ENCODE measurements at places on chromosomes 6 and 20.
A peak's percentile ranks its signal among the peaks of the same experiment; 100 is the strongest.

DNA sequence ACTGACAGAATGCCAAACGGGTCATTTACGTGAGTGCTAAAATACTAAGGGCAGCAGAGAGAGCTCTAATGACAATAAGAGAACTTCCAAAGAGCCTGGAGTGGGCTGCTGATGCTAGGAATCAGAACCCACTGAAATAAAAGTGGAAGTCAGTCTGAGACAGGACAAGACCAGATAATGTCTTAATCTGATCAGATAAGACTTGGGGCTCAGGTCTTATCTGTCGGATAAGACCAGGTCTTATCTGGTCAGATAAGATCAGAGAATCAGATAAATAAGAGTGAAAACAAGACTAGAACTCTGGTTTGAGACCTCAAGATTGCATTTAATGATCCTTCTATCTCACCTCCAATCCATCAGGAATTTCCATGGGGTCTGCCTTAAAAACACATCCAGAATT is 18.6 kb downstream of the LRP11 start:
- DNase-seq = no peak

DNA sequence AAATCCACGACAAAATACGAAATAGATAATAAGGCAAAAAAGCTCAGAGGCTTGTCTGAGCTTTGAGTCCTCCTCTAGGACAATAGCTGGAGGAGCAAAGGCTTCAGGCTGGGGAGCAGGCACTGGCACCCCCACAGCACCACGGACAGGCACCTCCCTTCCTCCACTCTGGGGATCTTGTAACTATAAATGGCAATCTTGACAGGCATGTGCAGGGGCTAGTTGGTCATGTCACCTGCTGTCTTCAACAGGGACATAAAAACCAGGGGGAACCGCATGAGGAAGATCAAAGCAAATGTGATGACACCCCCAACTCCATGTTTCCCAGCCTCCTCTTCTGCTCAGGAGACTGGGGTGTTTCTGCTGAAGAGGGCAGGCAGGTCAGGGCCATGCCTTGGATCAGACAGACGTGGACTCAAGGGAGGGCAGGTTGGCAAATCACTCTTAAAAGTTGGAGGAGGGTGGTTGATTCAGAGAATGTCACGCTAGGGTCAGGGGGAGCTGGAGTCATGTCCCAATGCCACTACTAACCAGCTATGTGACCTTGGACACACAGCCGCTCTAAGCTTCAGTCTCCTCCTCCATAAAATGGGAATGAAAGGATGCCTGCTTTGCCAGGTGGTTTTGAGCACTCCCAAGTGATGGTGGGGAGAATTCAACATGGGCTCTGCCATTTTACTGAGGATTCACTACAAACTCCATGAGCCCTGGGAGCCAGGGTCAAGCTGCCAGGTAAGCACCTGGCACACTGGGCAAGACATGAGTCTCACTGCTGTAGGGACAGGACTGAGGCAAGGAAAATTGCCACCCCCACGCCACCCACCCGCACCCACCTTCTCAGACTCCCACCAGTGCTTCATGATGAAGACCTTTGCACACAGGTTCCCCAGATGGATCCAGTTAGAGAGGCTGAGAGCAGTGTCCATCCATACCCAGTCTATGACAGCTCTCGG is 48.0 kb downstream of the NPEPL1 start:
- DNase-seq = no peak

- no peak for DNase-seq
Observed at GRCh38 chr6:63269470-63269869, 50.3 kb downstream of the LGSN start.

DNA sequence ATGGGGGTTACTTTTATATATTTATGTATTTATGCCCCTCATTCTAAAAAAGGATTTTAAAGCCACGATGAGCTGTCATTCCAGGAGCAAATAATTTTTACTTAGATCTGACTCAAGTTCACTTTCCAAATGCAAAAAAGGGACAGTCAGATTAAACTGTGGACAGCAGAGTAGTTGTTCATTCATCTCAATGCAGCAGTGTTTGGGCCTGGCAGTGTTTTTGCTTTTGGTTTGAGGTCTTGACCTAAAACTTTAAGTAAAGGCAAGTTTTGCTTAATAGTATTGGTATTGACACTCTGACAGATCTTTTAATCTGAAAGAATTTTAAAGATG is 13.9 kb downstream of the JARID2 start:
- DNase-seq = no peak

- no peak for DNase-seq
Observed at GRCh38 chr6:39048481-39049399, at the start of gene GLP1R. TSS of gene GLP1R (plus strand) at chr6:39048781. CDS start at chr6:39048841, 60 bp downstream.

DNA sequence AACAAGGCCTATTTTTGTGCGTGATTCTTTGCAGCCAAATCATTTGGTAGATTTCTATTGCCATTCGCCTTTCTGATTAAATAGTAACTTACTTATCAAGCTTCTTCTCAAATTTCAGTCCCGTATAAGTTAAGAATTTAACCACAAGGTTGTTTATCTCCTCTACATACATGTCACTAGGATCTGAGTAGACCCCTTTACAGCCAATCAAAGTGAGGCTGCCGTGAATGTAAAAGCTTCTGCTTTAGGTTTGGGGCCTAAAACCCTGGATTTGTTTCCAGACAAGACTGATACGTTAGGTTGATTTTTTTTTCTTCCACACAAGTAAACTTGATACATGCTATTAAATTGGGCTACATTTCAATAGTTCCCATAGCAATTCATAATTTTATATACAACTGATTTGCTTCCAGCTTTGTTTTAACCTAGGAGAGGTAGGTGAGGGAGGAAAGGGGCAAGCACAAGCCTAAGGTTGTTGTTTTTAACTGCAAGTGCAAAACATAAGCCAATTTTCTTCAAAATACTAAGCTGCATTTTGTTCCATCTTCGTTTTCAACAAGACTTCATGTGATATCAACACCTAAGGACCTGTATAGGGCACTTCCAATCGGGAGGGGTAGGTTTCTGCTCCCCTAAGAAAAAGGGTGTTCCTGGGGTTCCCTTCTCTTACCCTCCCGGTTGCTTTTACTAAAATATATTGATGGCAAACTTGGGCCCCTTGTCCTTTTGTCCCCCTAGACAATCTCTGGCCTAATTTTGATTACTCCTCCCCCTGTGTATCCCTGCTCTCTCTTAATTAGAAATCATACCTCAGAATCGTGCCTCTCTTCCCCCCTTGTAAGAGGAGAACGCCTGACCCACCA is 1.7 kb downstream of the RANBP9 start:
- no peak for DNase-seq

GRCh38 chr6:100281471-100281901 is 183.2 kb downstream of the SIM1 start:
- DNase-seq = peak; percentile 48

DNA sequence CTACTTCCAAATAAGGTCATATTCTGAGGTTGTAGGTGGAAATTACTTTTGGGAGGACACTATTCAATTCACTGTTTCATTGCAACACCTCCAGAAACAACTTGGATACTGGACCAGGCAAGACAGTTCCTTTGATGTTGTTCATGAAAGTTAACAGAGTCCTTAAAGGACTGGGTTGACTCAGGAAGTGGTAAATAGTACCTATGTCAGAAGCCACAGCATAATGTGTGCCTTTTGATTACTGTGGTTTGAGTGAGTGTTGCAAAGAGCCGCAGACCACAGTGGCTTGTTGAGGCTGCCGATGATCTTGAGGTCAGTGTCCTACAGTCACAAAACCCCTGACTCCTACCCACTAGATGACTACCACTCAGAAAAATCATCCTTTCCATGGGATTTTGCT is 10.9 kb downstream of the IL20RA start:
- no peak for DNase-seq

DNA sequence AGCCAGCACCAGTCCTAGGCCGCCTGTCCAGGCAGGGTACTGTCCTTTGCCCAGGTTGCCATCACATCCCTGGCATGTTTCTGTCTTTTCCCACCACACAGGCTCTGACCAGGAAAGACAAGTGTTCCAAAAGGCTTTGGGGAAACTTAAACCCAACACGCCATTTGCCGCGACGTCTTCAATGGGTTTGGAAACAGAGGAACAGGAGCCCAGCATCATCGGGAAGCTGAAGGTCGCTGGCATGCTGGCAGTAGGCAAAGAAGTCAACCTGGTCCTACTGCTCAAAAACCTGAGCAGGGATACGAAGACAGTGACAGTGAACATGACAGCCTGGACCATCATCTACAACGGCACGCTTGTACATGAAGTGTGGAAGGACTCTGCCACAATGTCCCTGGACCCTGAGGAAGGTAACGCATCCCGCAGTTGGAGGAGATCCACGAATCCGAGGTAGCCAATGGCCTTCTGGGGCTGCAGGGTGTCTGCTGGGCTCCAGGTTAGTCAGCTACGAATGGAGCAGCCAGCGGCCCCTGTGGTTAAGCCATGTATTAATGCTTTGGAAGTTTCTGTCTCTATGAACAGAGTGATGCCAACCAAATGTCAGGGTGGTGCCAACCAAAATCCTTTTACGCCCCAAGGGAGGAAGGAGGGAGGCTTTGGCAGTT is 36.2 kb downstream of the TGM3 start:
- no peak for DNase-seq

GRCh38 chr6:125188594-125189203 is 35.1 kb downstream of the TPD52L1 start:
- no peak for DNase-seq

GRCh38 chr6:7136859-7137334 is 29.1 kb downstream of the RREB1 start:
- DNase-seq = no peak

DNA sequence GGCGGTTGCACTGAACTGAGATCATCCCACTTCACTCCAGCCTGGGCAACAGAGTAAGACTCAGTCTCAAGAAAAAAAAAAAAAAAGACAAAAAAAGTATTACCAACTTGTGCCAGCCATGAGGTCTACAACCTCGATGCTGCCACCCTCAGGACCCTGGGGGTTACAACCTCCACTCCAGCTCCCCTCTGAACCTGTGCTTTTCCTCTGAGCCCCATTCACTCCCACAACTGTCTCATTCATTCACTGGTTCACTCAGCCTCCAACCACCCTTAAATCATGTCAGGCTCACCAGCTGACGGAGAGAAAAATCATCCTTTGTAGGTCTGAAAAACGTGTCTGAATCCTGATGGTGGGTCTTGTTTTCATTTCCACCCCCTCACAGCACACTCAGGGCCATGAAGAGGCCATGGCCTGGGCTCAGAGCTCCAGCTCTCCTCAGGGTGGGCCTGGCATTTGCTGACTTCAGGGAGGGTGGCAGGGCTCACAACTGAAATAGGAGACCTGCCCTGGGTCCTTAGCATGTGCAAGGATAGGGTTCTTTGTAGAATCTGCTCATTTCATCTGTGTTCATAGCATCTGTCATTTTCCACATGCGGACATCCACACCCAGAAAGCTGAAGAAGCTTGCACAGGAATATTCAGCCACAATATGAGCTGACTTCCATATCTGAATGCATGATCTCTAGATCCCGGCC is 1.9 kb upstream of the ULBP1 start:
- no peak for DNase-seq

DNA sequence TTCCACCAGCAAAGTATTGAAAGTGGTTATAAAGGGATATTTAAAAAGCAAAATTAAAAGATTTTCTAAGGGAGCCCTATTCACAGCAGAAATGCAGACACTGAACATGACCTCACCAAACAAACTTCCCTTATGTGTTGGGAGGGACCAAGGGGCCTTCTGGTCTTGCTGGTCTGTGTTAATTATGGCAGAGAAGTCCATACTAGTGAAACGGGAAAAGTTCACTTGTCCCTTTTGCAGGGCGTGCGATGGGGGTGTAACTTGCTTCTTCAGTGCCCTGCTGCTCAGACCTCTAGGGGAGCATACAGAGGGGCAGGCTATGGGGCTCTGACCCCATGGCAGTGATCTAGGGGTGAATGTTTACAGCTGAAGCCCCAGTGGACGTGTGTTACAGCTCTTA is 53.0 kb upstream of the ZNF337 start:
- no peak for DNase-seq

DNA sequence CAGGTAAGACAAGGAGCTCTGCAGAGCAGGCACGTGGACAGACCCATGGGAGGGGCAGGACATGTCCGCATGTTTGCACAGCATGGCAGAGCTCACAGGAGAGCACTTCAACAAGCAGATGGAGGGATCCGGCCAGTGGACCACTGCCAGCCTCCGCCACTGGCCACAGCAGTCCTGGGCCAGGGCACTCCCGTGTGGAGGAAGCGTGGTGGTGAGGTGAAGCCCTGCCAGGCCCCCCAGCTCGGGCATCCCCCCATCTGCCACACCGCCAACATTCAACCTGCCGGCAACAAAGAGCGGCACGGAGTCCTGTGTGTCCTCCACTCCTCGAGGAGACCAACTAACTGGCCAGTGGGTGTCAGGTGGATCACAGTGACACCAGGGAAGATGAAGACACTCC is 104.3 kb upstream of the AGPAT4 start:
- DNase-seq = no peak

DNA sequence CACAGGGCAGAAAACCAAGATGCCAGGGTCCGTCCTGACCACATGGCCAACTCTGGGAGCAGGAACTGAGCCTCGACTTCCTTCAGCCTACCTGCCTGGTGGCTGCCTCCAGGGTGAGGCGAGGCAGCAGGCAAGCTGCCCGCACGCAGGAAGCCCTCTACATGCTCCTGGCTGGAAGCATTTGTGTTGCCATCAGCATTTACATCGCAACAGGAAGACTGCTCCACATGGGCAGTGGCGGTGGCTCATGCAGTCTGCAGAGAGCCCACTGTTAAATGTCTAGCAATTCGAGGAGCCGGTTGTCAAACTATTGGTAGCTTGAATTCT is 233.8 kb downstream of the SYNDIG1 start:
- no peak for DNase-seq

Data from NCI-H1436 treated with DMSO at 0.1 percent for 48 hours (cell line).